Hematopoietic multipotent progenitor cell treated with erythropoietin and hydrocortisone succinate and interleukin-3 and kit ligand, for 15 days (in vitro differentiated cells): ENCODE measurements at places on chromosomes 5 and 9.

GRCh38 chr5:17180864-17181723 lies 36.3 kb upstream of the BASP1 start:
- no peak for DNase-seq

DNA sequence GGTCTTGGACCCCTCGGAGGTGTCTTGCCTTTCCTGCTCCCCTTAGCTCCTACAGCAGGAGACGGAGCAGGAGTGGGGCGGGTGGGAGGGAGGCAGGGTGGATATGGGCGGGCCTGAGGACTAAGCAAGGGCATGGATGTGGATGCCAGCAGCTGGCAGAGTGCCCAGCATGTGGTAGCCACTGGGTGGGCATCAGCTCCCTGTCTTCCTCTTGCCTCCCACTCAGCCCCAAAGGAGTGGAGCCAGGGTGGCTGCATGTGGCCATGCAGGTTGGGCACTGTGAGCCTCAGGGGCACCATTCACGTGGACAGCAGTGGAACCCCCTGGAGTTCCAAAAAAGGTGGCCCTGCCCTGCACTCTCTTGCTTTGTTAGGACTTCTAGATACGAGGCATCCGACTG lies 90.1 kb upstream of the TBCA start:
- DNase-seq = no peak

GRCh38 chr9:79687131-79687447 lies 115.3 kb downstream of the TLE4 start:
- DNase-seq = no peak

GRCh38 chr5:153086486-153086885 lies 404.0 kb upstream of the GRIA1 start:
- DNase-seq = no peak

DNA sequence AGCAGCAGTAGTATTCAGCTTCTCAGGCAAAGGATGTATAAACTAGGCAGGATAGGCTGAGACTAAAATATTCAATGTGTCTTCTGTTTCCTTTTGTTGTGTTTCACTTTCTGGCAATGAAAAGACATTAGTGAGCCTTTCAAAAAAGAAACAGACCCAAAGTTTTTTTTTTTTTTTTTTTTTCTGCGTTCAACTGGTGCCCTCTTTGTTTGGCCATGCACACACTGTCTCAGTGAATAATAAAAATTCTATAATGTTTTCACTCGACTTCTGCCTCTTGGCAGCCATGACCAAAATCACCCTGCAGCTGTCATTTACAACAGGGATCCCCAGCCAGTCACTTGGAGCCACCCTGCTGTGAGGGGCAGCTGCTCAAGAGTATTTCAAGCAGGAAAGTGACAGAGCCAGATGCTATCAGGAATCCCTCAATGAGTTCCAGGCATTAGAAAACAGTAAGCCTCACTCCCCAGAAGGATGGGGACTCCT lies 44.0 kb upstream of the MAN2A1 start:
- DNase-seq = no peak

- no peak for DNase-seq
Observed at GRCh38 chr9:26863074-26863473, 29.5 kb downstream of the CAAP1 start.

DNA sequence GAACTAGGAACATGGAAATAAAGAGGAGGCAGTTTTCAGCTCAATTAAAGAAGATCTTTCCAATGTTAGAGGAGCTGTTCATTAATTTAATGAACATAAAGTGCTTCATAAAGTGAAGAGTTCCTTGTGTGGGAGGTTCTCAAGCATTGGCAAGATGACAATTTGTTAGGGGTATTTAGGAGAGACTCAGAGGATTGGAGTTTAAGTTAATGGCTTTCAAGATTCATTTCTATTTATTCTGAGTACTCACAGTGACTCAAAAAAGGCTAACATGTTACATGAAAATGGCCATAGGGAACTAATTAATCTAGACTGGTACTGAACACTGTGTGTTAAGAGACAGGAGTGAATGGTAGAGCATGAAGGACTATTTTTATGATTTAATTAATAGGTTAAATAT lies 55.4 kb upstream of the CDH12 start:
- no peak for DNase-seq

DNA sequence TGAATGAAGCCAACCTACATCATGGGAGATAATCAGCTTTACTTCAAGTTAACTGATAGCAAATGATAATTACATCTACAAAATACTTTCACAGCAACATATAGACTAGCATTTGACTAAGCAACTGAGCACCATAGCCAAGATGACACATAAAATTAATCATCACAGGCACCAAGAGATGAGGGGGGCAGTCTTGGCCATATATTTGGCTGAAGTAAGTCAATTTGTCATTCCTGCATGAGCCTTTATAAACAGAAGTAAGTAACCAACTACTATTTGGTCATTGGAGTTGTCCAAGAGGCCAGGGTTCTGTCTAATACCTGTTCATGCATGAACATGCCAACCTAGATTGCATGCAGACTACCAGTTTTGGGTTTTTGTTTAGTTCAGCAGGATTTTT lies 53.6 kb downstream of the PDCD1LG2 start:
- DNase-seq = no peak
